ENCODE measurements at places on chromosomes 4 and X.

DNA sequence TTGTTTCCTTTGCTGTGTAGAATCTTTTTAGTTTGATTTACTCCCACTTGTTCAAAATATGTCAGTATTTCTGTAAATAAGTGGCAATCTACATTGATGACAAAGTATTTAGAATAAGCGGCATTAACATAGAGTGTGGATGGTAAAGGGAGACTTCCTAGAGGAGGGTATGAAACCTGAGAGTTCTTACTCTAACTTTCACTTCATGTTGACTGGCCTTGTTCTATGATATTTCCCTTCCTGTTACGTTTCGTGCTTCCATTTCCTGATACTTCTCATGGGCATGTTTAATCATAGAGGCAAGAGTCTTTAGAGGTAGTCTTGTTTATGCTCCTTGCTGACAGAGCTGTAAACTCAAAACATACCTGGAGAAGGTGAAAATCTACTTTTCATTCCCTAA is 408.9 kb downstream of the GLUD2 start:
- DNase-seq: no peak

DNA sequence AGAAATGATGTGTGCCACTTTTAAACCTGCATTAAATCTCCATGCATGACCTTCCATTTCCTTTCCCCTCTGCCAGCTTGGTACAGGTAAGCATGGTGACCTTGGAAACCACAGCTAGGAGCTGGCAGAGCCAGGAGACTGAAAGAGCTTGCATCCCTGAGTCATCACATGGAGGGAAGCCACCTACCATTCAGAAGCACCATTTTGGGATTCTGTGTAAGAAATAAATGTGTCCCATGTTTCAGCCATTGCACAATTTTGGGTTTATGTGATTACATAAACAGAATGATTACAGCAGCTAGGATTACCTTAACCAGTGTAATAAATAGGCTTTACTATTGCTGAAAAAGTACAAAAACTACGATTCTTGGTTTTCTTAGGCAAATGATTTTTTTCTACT is 17.3 kb upstream of the CCDC149 start:
- DNase-seq: no peak

DNA sequence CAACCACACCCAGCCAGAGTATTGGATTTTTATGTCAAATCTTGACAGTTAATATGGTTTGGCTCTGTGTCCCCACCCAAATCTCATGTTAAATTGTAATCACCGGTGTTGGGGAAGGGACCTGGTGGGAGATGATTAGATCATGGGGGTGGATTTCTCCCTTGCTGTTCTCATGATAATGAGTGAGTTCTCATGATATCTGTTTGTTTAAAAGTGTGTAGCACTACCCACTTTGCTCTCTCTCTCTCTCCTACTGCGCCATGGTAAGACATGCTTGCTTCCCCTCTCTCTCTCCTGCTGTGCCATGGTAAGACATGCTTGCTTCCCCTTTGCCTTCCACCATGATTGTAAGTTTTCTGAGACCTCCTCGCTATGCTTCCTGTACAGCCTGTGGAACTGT is 86.9 kb upstream of the COX18 start:
- DNase-seq: no peak

DNA sequence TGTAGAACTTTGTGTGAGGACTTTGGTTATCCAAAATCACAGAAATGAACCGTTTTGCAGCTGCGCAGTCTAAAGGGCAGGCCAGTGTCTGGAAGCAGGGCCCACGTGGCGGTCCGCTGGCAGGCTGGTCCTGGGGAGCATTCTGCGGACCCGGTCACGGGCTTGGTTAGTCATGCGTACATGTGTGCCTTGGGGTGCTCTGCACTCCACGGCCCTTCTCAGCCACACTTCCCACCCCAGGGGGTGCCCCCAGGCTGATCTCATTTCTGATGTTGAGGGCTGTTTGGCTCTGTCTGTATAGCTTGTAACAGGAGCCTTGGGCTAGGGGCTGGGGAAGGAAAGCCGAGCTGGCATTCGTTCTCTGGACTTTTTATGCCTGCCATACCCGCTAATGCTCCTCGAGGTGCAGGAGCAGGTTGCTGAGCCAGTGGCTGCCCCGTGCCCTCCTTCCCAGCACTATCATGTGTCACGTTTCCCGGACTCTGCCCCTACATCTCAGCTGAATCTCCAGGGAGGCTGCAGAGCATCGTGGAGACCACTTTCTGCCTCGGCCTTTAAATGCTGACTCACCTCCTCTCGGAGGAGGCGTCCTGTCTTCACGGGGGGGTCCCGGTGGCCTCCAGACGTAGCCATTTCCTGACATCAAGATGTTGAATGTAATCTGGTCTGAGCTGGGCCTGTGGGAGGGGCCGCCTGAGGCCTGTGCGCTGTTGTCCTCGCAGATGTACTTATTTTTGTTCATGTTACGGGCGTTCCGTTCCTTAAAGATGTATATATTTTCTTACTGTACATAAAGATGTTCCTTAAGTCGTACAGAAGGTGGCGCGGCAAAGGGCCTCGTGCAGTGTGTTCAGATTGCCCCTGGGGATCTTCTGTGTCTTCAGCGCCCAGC is 11.4 kb upstream of the TADA2B start:
- DNase-seq: peak; percentile 42

DNA sequence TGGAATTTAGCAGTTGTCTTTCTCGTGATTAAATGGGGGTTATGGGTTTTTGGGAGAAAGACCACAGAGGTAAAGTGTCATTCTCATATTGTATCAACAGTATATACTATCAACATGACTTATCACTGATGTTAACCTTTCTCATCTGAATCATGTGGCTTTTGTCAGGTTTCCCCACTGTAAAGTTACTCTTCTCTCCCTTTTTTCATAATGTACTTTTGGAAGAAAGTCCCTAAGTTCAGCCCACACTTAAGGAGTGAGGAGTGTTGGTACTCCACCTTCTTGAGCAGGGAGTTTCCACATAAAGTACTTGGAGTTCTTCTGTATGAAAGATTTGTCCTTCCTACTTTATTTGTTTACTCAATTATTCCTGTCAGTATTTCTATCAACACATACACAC is 169.9 kb downstream of the ZNF330 start:
- no peak for DNase-seq

DNA sequence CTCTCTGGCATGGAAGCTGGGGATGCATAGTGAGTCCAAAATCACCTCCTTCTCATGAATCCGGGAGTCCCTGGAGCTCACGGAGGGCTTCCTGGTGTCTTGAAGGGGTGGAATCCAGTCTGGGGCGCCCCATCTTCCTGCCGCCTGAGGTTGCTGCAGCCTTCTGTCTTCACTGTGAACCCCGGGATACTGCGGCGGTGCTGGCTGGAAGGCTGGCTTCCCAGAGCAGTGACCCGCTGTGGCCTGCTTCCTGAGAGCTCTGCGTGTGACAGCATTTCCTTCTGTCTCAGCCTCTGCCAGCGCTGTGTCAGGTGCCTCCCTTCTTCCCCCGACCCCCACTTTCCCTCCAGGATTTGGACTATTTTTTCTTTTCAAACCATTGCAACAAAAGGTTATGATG is 98.8 kb upstream of the STOX2 start:
- DNase-seq: no peak

- DNase-seq: no peak
These were observed 48.7 kb upstream of the CRMP1 start for GRCh38 chr4:5941601-5942000.

GRCh38 chr4:8218371-8219031 is 19.4 kb downstream of the SH3TC1 start:
- no peak for DNase-seq

DNA sequence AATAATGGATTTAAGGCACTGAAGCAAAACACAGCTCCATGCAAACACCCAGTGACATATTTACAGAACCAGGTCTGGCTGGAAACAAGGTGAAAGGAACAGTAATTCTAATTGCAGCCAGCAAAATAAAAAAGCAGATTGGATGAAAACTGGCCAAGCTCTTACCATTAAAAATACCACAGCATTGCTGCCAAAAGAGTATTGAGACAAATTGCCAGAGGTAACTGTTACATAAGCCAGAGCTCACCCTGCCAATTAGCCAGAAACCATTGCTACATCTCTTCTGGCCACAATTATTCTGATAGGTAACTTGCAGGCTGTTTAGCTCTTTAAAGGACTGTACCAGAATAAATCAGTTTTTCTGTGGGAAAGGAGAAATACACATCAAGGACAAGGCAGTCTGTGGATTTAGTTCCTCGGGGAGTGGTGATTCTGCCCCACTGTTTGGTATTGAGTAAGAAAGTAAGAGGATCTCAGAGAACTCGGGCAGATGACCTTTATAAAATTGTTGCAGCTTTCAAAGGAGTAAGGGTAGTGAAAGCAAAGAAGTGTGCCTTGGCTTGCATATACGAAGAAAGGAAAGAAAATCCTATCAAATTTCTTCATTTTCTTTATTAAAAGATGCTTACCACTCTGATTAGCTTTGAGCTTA is 369.5 kb downstream of the PPP3CA start:
- no peak for DNase-seq

GRCh38 chr4:13289391-13289790 is 194.7 kb downstream of the RAB28 start:
- no peak for DNase-seq

Measured in T1000 (cell line).